Ascending aorta (tissue), 2 donors: ENCODE measurements at places on chromosomes 4 and X.

DNA sequence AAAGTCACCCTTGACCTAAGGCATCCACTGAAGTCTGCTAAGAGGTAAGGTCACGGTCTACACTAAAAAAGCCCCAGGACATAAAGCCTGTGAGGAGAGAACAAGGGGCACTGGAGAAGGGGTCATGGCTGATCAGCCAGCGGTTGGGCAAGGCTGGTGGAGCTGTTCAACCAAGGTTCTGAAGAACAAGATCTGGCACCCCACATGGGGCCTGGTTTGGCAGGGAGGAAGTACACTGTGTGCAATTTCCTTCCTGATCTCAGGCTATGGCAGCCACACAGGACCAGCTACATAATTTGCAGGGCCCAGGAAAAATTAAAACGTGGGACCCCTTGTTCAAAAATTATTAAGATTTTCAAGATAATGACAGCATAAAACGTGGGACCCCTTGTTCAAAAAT is 14.1 kb upstream of the BRS3 start:
- DNase-seq = no peak

GRCh38 chrX:63961964-63962363 is 176.9 kb upstream of the ARHGEF9 start:
- no peak for DNase-seq

DNA sequence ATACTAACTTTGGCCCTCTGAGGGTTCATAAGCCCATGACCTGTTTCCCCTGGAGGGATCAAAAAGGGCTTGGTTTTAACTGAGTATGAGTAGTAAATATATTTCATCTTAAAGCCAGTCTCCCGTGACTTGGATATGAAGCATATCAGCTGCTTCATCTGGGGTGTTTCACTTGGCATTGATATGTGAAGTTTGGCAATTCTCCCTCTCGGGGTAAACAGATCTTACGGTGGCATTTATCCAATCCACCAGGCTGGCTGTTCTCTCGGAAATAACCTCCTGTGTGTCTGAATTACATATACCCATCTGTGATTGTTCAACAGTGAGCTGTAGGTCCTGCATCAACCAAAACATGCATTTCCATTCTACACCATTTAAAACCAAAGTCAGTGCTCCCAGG is 130.7 kb downstream of the ADAM29 start:
- no peak for DNase-seq

DNA sequence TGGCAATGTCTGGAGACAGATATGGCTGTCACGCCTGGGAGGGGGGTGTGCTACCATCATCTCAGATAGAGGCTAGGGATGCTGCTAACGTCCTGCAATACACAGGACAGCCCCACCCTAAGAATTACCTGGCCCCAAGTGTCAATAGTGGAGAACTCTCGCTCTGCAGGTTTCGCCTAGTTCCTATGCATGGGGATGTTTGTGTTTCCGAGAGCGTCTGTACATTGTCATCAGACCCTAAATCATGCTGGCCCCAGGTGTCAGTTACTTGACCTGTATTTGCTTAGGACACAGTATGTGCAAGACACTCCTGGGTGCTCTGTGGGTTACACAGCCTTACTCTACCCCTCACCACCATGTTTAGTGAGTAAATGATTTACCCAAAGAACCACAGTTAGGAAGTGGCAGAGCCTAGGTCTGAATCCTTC is 90.8 kb downstream of the AFF1 start:
- no peak for DNase-seq

- no peak for DNase-seq
Observed at GRCh38 chr4:48141048-48141447, 7.0 kb upstream of the TXK start.

DNA sequence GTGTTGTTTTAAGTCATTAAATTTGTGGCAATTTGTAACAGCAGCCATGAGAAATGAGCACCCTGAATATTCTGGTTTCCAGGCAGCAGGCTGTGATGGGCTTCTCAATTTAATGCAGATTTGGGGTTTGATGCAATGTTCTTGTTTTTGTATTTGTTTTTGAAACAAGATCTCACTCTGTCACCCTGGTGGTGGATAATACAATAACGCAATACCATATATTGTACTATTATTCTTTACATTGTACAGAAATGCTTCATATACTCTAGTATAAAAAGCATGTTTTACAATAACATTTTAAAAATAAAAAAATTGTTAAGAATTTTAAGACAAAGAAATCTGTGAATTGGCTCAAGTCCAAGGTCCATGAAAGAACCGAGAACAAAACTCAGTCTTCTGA is 129.1 kb downstream of the USP46 start:
- DNase-seq = no peak

DNA sequence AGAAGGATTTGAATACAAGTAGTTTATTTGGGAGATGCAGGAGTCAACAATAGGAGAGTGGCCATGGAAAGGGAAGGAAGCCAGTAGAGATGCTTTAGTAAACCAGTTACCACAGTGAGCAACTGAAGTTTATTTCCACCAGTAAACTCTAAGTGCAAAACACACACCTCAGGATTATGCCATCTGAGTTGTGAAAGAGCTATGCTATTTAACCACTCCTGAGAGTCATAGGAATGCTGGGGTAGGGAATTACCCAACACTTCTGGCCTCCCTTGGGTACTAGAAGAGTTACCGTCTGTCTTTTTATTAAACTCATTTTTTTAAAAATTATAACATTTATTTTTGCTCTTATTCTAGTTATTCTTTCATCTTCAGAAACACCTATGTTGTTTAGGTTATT is 834.6 kb upstream of the AMOT start:
- DNase-seq = no peak

GRCh38 chrX:39242187-39242586 is 440.9 kb downstream of the MID1IP1 start:
- DNase-seq = no peak

GRCh38 chrX:16187024-16187760 is 19.9 kb downstream of the MAGEB17 start:
- no peak for DNase-seq

DNA sequence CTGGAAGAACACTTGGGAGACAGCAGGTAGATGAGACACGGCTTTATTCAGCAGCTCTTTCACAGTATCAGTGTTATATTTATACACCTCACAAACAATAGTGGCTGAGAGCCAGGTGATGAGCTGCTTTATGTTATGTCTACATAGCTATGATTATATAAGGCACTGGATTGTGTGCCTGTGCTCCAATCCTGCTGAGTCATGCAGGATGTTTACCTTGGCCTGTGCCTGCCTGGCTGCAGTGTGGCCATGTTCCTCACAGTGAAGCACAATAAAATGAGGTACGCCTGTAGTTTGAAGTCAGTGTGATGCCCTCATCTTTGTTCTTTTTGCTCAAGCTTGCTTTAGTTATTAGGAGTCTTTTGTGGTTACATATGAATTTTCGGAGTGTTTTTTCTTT is 31.3 kb downstream of the CXCL13 start:
- DNase-seq = no peak

GRCh38 chr4:83548151-83548905 is 12.4 kb downstream of the GPAT3 start:
- peak; percentile 27 for DNase-seq

GRCh38 chr4:114026447-114026846 is 47.0 kb upstream of the ARSJ start:
- no peak for DNase-seq

DNA sequence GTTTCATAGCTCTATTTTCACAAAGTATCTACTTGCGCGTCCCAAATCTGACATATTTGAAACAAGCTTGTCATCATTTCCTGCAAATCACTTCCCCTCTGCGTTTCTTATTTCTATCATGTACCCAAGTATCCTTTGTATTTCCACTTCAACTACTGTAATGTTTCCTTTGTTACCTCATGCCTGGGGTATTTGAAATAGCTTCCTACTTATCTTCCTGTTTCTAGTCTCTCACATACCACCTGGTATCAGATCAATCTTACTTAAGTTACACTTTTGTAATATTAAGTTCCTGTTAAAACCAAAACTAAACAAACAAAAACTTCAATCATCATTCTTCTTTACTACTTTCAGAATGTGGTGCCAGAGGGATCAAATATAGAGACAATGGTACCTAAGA is 93.6 kb upstream of the SMAD1 start:
- no peak for DNase-seq

DNA sequence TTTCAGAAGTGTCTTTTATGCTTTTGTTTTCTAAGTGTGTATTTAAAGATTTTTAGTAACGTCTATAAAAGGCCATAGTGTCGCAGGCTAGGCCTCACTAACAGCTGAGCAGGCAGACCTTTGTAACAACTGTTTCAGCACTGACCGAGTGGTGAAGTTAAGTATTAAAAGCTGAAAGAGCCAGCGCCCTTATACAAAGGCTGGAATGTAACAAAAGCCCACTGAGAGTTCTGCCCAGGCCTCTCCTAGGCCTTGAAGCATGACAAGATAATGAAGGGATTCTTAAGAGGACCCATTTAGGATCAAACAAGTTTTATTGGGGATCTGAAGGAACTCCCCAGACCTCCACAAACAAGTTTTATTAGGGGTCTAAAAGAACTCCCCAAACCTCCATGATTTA is 722.5 kb upstream of the PRKX start:
- DNase-seq = no peak

DNA sequence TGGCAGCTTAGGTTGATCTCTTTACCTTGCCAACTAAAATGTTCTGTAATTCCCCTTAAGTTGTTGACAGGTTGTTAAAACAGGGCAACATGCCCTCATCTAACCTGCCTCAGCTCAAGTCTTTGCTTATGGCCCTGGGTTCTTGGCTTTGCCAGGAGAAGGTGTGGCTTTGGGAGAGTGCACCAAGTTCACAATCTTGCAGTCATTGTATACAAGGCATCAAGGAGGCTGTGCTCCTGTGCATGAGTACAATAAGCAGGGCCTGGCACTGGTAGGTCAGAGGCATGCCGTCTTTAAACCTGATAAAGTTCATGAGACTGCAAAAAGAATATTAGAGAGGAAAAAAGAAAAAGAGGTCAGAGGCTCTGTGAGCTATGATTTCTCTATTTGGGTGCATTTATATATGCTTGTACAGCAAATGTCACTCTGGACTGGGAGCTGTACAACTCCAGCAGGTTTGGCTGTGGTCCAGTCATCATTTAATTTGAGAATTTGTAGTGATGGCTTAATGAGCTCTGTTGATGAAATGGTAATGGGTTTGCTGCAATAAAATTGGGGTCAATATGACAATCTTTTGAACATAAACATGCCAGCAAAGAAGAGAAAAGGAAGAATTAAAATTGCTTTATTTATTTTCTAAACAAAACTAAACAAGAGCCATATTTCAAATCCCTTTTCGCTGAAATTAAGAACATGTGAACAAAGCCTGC is 30.3 kb downstream of the AREG start:
- no peak for DNase-seq

DNA sequence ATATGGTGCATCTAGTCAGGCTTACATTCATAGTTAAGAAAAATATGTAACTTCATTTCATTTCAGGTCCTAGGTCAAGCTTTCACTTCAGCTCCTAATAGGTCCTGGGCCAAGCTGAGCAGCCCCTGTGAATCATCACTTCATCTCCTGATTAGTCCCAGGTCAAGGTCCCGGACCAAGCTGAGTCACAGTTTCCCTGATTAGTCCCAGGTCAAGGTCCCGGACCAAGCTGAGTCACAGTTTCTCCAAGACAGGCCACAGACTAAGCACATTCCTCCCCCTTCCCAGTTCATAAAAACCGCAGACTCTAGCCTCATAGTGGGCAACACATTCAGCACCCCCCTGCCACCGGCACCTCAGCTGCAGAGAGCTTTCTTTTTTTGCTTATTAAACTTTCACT is 1331.8 kb downstream of the PCDH19 start:
- DNase-seq = no peak

- no peak for DNase-seq
Observed at GRCh38 chr4:163269166-163269565, 63.2 kb downstream of the NPY1R start.

GRCh38 chrX:134020910-134021309 is 35.5 kb upstream of the GPC3 start:
- DNase-seq = no peak

- DNase-seq = peak; percentile 63
Observed at GRCh38 chr4:186702940-186703339, 20.7 kb downstream of the FAT1 start.

DNA sequence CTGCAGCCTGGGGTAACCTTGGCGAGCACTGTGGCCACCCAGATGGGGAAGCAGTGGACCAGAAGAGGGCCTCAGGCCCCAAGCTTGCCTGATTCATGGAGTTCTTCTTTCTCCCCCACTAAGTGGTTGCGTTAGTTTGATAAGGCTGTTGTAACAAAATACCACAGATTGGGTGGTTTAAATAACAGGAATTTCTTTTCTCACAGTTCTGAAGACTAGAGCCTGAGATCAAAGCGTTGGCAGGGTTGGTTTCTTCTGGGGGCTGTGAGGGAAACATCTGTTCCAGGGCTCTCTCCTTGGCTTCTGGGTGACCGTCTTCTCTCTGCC is 105.7 kb upstream of the GATB start:
- no peak for DNase-seq

- DNase-seq = no peak
Observed at GRCh38 chr4:39712819-39713607, 15.1 kb downstream of the UBE2K start.

DNA sequence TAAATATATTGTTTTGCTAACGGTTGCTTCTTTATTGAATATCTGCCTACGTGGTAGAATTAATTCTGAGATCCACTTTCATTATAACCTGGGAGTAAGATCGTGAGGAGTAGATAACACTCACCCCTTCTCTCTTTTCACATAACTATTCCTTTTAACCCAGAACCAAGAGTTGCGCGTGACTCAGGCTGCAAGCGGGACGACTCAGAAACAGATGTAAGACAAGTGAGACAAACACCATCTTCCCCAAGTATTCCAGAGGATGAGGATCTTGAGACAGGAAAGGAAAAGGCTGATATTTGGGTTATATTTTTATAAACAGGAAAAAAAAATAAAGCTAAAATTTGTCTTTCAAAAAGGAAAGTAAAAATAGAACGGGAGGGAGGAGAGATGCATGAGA is 318.8 kb upstream of the NOCT start:
- no peak for DNase-seq

- no peak for DNase-seq
Observed at GRCh38 chr4:38150766-38151165, 190.6 kb downstream of the PTTG2 start.

DNA sequence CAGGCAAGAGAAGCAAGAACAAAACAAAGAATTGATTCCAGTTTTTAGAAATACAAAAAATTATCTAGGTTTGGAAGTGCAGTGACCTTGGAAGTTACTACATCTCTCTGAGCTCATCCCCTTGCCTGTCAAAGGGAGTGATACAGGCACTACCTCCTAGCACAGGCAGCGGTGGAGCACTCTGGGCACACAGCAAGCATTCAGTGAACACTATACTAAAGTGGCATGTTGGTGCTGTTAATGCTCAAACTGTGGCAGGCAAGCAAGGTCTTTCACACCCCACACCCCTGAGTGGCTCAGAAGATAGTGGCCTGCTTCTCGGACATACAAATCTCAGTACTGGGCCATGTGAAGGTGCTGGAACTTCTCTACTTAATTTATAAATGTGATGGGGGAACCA is 51.2 kb downstream of the DRD5 start:
- DNase-seq = no peak

DNA sequence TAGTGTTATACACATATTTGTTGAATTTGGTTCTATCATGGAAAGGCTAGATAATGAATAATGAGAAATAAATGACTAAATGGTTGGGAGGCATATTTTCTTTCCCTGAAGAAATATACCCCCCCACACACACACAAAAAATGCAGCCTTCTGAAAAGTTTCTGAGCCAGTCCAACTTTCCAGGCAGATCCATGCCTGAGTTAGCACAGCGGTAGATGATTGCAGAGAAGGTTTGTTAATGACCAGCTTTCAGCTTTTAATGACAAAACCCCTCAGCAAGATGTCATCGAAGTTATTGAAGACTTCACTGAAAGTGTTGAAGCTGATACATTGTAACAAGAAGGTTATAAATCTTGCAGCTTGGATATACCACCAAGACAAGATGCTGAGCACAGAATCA is 61.4 kb downstream of the GBA3 start:
- DNase-seq = no peak
